ENCODE measurements at places on chromosomes 5 and 9.

GRCh38 chr5:125197321-125197720, 450.9 kb upstream of the ZNF608 start:
- no peak for DNase-seq

- DNase-seq, result no peak
Measured at GRCh38 chr5:58357121-58357520, 102.8 kb downstream of the PLK2 start.

DNA sequence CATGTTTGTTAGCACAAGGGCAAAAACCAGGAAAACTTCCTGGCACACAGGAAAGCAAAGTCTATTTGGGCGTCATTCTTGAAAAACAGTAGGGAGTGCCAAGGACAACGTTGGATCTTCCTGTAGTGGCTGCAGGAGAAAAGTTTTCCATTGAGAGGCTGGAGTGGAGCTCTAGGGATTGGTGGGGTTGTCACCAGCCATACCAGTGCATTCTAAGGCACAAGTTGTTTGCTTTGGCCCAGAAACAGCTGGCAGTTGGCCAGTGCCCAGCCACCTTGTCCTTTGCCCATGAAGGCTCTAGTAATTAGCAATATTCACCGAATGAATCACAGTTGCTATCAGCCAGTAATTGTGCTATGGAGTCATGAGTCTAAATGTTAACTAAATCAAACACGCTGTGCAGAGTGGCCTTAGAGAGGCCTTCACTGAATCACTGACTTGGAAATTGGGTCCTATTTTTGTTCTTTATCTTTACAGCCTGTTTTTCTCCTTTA, 26.4 kb downstream of the TNFSF15 start:
- no peak for DNase-seq

GRCh38 chr5:110536120-110537115, 190.1 kb downstream of the TMEM232 start:
- no peak for DNase-seq

DNA sequence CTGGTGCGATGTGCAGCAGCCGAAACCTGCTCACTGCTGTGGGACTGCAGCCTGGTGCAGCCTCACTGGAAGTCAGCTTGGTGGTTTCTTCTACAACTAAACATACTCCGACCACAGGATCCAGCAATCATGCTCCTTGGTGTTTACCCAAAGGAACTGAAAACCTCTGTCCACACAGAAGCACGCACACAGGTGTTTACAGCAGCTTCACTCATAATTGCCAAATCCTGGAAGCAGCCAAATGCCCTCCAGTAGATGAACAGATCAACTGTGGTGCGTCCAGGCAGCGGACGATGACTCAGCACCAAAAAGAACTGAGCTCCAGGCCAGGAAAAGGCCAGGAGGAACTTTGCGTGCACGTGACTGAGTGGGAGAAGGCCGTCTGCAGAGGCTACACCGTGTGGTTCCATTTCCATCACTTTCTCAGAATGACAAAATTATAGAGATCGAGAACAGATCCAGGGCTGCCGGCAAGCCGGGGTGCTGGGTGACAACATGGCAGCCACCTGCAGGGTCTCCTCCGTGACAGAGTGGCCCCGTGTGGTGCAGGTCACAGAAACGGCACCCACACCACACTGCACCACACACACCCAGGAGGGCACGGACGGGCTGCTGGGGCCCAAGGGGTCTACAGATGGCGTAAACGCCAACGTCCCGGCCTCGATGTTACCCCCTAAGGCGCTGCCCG, 23.1 kb upstream of the NSMF start:
- no peak for DNase-seq

- no peak for DNase-seq
Measured at GRCh38 chr5:140671472-140672125, 1.8 kb downstream of the DND1 start.

GRCh38 chr9:6498982-6499381, 86.0 kb downstream of the UHRF2 start:
- DNase-seq, result no peak

DNA sequence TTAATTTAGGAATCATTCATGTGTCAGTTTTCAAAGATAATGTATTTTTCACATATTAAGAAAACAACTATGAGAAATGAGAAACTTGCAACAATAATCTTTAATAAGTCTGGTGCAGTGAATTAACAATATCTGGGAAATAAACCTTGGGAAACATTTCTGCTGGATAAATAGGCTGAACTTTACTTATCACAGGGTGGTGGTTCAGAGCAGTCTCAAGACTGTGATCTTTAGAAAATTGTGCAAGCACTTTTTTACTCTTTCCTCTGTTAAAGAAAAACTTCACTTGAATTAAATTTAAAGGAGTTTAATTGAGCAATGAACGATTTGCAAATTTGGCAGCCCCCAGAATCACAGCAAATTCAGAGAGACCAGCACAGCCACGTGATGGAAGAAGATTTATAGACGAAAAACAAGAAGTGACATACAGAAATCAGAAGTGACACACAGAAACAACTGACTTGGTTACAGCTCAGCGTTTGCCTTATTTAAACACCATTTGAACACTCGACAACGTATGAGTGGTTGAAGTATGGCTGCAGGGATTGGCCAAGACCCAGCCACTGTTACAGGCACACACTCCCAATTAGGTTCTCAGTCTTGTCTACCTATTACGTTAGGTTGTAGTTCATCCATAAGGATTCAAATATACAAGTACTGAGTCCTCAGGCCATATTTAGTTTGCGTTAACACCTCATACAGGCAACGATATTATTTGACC, 631.9 kb downstream of the SLCO4C1 start:
- DNase-seq, result no peak

DNA sequence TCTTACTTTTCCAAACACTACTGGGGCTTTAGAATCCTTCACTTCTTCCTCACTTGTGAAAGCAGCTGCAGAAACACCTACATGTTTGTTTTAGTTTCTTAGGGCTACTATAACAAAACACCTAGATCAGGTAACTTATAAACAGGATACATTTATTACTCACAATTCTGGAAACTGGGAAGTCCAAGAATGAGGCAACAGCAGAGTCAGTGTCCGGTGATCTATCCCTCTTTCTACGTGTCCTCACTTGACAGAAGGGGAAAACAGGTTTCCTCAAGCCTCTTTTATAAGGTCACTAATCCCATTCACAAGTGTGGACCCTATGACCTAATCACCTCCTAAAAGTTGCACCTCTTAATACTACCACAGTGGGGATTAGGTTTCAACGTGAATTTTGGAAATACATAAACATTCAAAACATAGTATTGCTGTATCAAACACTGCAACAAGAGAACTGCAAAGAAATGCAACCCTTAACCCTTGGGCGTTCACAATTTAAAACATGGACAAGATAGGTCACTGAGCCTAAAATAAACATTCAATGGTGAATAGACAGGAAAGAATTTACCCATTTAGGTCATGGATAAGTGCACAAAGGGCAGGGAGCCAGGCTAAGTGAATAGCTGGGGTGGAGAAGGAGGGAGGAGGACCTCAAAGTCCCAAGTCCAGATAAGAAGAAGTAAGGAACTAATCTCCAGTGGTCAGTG, 104.3 kb downstream of the PIK3R1 start:
- DNase-seq, result no peak

DNA sequence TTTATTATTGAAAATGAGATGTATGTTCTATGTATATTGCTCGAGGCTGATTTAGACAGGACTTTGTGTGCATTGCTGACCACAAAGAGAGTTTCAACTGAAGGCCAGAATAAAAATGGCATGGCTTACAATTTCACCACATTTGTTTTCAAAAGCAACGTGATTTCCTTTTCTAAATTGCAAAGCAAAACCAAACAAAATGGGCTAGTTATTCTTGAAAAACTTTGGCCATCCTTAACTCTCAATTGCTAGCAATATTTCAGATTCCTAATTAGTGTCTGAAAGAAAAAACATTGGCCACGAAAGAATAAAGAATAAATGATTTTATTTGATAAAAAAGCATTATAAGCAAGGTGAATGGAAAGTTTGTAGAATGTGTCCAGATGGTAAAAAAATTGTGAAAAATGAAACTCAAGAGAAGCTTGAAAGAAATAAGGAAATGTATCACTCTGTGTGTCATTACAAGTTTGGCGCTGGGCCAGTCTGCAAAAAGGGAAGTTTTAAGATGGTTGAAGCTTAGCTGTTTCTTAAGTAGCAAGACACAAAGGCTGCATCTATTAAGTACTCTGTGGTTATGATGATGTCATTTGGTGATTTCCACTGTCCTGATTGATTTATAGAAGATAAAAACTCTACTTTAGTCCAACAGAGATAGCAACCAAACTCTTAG, 89.2 kb upstream of the PRLR start:
- no peak for DNase-seq

- DNase-seq, result no peak
Measured at GRCh38 chr5:66164044-66164790, 20.1 kb downstream of the SREK1 start.

- DNase-seq, result no peak
Measured at GRCh38 chr9:135103931-135104639, 16.6 kb downstream of the OLFM1 start.

DNA sequence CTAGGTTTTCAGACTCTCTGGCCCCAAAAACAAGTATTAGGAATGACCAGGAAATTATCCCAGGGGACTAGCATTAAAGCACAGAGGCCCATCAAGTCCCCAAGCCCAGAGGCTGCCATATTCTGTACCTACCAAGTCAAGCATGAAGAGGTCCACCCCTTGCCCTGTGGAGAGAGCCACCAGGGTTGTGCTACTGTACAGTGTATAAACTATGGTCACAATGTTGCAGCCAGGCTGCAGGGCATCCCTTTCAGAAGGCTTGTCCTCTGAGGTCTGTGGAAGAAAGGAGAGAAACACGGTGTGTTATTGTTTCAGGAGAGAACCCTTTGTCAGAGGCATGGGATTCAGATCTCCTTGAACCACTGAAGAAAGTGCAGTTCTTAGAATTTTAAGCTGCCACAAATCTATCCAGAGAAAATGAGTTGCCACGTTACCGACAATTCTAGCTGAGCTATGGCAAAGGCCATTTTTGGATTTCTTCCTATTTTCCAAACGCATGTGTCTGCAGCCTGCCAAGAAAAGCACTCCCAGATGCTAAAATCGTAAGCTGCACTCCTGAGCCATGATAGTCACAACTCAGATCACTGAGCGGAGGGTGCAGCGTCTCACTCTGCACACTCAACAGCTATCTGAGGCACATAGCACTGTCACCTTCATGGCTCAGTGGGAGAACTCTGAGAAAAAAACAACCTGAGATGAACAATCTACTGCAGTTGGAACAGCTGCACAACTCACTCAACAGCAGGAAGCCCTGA, 45.5 kb upstream of the SPATA31E1 start:
- DNase-seq, result no peak

GRCh38 chr9:93949694-93950449, 5.3 kb downstream of the BARX1 start:
- no peak for DNase-seq

DNA sequence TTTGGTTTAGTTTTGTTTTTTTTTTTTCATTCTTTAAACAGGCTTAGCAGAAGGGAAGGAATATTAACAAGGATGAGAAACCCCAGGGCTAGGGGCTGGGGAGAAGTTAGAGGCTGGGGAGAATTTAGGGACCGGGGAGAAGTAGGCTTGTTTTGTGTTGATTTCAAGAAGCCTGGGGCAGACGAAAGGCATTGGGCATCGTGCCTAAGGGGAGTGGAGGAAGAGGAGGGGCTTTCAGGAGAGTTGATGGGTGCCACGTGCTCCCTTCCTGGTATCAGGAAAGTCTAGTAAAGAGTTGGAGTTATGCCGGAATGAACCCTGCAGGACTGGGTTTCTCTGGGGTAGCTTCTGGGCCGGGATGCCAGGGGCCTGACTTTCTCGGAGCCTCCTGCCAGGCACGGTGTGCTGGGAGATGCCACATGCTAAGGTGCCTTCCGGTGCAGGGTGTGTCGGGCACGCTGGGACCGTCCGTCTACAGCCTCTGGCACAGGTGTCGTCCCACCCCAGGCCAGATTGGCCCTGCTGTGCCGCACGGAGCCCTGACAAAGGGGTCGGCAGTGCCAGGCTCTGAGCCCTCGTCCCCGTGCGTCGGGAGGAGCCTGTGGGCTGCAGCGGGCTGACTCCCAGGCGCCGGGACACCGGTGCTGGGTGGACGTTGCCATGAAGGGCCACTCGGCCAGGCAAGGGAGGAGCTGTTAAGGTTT, 159.9 kb downstream of the OLFM1 start:
- DNase-seq, result no peak

- DNase-seq, result no peak
Measured at GRCh38 chr5:179746872-179747271, 14.2 kb downstream of the MAML1 start.

GRCh38 chr9:72300873-72301272, 64.1 kb downstream of the ZFAND5 start:
- DNase-seq, result no peak

DNA sequence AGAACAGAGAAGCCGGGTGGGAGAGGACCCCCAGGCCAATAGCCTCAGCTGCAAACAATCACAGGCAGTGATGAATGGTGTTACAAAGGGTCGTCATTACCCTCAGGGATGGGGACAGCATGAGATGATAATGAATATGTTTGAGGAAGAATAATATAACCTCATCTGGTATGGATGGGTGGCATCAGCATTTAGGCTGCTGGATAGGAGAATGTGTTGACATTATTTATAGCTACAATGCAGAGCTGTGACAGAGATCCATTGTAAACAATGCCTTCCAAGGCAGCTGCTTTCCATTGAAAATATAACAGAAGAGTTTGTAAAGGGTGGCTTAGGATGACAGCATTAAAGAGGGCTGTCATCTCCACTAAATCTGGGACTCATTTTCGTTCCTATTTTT, 365.5 kb downstream of the KCNN2 start:
- DNase-seq, result no peak

DNA sequence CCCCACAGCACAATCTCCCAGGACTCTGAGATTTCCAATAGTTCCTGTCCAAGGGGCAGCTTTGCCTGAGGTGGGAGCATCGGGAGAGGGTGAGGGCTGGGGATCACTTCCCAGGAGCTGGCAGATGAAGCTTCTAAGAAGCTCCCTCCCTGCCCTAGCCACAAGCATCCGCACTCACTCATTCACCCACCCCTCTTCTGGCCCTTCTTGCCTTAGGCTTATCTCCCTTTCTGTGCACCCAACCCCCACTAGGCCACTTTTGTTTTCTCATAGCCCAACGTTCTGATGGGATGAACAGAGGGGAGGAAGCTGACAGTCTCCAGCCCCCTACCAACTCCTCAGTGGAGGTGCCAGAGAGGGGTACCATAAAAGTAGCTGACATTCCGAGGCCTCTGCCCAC, 3.7 kb upstream of the PCDH1 start:
- no peak for DNase-seq

DNA sequence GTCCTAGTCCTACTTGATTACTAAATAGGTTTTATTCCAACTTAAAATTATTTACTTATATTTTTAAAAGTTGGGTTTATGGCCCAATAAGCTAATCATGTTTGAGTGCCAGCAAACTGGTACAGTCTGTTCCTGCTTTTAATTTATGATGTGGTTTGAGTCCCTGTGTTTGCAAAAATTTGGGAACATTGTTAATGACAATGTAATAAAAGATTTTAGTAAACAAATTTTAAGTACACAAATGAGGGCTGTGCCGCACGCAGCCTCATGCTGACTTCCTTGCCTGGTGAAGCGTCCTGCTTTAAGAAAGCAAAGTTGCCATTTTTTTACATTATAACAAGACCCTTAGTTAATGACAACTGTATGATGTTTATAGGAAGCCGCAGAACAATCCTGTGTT, 96.8 kb upstream of the MAP1B start:
- DNase-seq, result no peak

Measured in activated CD8-positive, alpha-beta memory T cell treated with anti-CD3 and anti-CD28 coated beads for 4 hours (primary cell).